ENCODE measurements at places on chromosomes 1 and 21. TPM values are rescaled to one million over a fixed set of nuclear protein-coding genes. Genes with fewer than 3 reads are reported as not detected.

KRTAP10-12 gene
- total RNA-seq: not detected

TFF1 gene
- not detected for total RNA-seq

NPHP4 gene
- total RNA-seq: 4.9 TPM

TMPRSS15 gene
- total RNA-seq: not detected

TMEM269 gene
- not detected for total RNA-seq

RGS4 gene
- total RNA-seq: 0.52 TPM
